ENCODE measurements at places on chromosomes 13 and 19.
A peak's percentile ranks its signal among the peaks of the same experiment; 100 is the strongest.

DNA sequence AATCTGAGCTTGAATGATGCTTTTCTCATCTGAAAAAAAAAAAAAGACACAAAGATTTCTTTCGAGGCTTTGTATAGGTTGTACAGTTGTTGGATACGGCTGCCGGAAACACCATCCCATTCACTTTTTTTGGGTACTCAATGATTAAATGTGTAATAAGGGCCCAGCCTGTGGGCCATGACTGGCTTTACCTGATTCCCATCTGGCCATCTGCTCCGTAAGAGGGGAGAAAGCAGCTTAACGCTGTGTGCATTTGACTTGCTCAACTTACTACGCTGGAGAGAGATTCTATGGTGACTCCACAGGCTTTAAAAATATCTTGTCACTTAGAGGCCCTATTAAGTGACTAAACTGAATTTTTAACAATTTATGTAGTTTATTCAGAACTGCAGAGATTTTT, 731 bp downstream of the ZNF558 start:
- DNase-seq, result no peak

DNA sequence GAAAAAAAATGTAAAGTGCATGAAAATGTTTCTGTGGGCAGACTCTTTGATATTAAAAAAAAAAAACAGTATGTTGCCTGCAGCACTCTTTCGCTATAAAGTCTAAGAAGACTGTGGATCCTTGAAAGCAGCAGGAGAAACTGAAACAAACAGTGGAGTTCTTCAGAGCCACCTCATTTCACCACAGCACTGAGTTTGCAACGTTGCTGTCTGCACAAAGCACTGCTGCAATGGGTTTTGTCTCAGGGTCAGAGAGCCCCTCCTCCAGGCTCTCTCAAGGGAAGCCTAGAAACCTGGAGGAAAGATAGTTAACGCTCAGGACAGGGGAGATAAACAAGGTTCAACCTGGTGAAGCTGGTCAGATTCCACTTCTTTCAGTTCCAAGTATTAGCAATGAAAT, 248.7 kb downstream of the EFNB2 start:
- DNase-seq, result no peak

DNA sequence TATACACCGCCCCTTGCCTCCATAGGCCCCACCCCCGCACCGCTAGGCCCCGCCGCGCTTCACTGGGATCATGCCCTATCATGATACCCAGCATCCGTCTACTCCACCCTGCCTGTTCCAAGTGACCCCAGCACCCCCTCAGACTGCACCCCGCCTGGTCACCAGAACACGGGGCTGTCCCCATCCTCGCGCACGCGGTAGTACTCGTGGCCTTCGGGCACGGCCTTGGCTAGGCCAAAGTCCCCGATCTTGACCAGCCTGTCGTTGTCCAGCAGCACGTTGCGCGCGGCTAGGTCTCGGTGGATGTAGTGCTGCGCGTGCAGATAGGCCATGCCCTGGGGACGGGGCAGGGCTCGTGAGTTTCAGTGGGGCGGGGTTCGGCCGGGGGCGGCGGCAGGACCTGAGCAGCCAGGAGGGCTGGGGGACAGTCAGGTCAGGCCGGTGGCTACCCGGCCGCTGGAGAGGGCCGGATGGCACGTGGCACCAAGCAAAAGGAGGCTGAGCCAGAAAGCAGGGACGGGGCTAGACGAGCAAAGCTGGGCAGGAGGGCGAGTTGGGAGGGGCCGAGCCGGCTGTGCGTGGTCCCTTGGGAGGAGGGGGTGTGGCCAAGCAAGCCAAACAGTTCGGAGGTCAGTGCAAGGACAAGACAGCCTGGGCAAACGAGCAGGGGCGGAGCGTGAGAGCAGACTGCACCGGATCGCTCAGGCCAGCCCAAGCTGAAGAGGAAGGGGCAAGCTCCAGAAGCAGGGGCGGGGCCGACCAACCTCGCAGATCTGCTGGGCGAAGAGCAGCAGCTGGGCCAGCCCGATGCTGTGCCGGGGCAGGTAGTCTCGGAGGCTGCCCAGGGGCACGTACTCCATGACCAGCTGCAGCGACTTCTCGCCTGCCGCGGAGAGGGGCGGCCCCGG, 13.6 kb upstream of the ICAM3 start:
- no peak for DNase-seq

DNA sequence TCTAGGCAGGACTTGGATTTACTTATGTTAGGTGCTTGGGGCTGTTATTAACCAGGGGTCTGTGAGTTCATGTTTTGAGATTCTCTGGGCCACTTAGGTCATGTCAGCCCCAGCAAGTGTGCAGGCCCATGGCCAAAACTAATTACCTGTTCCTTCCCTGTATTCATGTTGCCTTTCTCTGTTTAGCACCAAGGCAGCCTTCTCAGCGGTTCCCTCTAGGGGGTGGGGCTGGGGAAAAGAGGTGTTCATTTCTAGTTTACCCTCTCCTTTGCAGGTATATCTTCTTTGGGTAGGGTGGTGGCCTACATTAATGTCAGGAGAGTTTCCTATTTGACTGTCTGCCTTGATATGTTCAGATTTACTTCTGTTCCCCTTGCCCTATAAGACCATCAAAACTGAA, 61.7 kb downstream of the PDS5B start:
- DNase-seq, result no peak

- no peak for DNase-seq
Observed at GRCh38 chr19:18091217-18091608, 4.5 kb upstream of the IL12RB1 start.

GRCh38 chr19:19321141-19321577, 530 bp downstream of the MAU2 start:
- no peak for DNase-seq

DNA sequence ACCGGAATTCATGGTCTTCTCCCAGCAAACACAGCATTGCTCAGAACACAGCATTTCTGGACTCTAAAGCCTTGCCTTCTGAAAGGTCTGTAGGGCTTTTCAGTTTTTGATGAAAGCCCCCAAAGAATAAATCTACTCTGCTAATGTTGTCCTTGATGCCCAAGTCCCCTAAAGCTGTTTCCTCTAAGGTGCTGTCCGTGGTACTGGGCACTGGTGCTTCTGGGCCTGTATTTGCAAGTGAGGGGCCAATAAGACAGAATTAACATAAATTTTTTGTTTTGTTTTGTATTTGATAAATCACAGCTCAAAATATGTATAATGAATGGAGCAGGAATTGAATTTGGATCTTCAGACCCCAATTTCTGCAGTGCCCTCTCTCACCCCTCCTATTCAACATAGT, 12.1 kb upstream of the LGALS13 start:
- no peak for DNase-seq

- no peak for DNase-seq
Observed at GRCh38 chr13:66410314-66410713, 819.8 kb downstream of the PCDH9 start.

DNA sequence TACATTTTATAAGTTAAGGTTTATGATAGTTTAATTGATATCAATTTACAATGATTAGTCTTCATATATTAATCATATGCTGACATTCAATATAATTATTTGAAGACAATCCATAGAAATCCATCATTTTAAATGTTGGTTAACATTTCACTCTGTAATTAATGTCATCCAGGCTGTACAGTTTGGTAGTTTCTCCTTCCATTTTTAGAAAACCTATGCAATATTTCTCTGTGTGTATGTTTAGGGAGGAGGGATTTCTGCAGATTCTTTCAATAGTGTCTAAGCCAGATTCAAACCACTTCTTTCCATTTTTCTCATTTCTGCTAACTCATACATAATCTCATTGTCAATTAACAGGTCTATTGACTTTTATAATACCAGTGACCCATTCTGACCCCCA, 1159.0 kb upstream of the ATXN8OS start:
- DNase-seq, result no peak

DNA sequence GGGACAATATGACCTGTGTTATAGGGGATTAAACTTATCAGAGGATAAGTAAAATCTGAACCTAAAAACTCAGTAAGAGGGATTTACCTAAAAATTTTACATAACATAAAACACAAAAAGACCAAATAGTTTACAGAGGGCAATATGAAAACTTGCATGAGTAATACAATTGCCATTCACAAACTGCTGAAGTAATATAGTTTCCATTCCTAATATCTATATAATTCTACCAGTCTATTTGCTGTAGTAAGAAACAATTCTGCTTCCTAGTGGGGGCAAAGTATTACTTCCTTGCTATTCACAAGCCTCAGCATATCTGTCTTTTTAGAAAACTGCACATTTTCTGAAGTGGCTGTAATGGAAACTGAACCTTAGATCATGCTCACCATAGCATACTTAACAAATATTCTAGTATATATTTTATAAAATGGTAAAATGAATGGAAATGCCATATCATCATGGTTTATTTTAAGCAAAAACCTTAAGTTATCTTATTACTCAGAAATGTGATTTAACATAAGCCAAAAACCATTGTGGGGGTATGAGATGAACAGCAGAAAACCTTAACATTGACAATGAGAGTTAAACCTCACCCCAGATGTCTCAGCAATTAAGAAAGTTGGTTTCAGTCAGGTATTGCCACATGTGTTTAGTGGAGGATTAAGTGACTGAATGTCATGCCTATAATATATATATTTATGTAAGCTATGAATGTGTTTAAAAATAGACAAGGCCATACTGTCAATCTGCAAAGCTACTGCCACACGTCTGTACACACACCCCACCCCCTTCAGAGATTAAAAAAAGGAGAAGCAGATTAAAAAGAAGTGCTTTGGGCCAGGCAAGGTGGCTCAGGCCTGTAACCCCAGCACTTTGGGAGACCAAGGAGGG, 136.8 kb downstream of the MIPEP start:
- DNase-seq, result no peak

GRCh38 chr13:98487016-98487415, 89.9 kb downstream of the STK24 start:
- no peak for DNase-seq

GRCh38 chr13:43545317-43545874, 241.4 kb downstream of the ENOX1 start:
- no peak for DNase-seq

DNA sequence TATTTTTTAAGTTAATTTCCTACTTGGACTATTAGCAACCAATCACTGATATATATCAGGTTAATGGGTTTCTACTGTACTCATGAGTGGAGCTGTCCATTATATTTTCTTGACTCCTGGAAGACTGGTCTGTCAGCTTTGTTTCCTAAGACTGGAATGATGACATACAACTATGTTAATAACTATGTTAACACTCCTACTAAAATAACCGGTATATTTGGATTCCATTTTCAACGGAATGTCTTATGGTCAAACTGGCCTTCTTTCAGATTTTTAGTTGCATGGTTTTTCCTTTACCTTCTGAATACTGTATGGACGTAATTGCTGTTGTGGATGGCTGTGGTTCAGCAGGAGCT, 45.8 kb upstream of the GPI start:
- no peak for DNase-seq

- DNase-seq, result no peak
Observed at GRCh38 chr19:47390533-47391488, 28.5 kb downstream of the MEIS3 start.

DNA sequence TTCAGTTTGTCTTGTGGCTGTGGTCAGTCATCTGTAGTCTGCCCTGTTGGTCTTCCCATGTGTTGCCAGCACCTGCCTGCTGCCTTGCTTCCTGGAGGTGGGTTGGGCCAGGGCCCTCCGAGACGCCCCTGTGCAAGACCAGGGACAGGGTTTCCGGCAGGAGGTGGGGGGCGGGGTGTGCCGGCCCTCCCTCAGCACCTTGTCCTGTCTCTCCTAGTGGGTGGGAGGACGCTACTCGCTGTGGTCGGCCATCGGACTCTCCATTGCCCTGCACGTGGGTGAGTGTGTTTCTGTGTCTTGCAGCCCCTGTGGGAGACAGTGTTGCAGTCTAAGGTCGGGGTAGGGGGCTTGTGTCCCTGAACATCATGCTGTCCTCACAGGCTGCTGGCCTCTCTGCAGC, 11.2 kb upstream of the PDCD2L start:
- DNase-seq, result no peak

- DNase-seq, result no peak
Observed at GRCh38 chr13:109789262-109789661, 2.9 kb upstream of the IRS2 start.

DNA sequence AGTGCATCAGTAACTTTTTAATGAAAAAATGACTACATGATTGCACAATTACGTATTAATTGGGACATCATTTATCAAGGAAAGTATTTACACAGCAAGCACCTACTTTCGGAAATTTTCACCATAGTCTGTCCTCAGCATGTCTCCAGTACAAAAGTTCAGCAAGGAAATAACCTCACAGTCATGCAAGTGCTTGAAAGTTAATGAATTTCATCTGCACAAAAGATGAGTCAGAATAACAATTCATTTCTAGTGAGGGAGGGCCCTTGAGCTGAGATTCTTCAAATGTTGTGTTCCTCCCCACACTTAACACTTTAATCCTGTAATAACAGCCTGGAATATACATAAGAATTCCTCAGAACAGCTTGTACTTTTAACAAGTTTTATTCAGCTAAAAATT, 49.0 kb upstream of the OXGR1 start:
- DNase-seq, result no peak

DNA sequence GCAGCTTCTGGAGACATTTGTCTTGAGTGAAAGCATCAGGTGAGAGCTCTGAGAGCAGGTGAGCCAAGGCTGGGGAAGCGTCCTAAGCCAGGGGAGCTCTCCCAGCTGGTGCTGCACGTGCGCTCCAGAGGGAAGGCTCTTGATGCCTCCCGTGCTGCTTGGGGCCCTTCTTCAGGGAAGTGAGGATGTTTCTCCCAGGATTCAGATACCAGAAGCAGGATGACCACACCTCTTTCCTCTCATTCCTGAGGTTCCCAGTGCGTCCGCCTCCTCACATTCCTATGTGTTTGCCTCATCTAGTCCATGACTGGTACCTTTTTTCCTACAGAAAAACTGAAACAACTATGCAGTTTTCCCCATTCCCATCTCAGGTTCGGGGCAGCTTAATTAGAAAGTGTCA, 231.0 kb upstream of the IRS2 start:
- DNase-seq, result peak; percentile 73

GRCh38 chr13:74243637-74244526, 109.7 kb upstream of the KLF12 start:
- DNase-seq, result no peak

DNA sequence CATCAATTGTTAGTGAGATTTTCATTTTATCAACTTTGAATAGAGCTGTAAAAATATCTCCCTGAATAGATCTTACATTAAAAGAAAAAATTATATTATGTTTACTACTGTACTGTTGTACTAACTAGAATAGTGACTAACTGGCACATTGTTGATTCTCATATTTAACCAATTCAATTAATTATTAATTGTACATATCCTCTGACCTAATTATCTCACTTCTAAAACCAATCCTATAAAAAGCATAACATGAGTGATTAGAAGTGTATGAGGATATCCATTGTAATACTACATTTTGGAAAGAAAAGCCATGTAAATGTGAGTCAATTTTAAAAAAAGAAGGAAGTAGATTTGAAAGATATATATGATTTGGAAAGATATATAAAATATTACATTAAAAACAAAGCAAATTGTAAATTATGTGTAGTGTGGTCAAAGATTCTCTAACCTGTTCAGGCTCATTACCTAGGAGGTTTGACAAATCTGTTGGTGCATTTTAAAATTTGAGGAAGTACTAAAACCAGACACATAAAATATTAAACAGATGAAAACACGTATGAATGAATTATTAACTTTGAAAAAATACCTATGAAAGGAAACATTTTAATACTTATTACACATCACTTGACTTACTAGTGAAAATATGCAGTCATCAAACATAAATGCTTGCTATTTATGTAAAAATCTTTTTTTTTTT, 829.8 kb upstream of the SLC10A2 start:
- DNase-seq, result no peak
